ENCODE measurements at places on chromosomes 11 and 22. TPM values are rescaled to one million over a fixed set of nuclear protein-coding genes. Genes with fewer than 3 reads are reported as not detected.

GRCh38 chr11:77771135-77771534 is 49.4 kb downstream of the RSF1 start:
- no peak for DNase-seq
- H3K27ac ChIP-seq, result no peak overlapping the region

DNA sequence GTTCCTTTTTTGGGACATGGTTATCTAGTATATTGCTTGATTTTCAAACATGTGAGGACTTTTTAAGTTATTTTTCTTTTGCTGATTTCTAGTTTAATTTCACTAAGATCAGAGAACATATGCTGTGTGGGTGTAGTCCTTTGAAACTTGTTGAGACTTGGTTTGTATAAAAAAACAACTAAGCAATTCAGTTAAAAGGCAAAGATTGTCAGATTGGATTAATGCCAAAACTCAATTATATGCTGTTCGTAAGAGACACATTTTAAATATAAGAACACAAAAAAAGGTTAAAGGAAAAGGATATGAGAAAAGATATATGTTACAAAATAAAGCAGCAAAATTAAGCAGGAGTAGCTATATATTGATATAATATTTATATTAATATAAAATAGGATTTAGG is 17.8 kb upstream of the RRM1 start:
- no peaks in the 10 kb centered on the region for H3K36me3 ChIP-seq
- DNase-seq, result no peak
- H3K27me3 ChIP-seq, result no peaks in the 10 kb centered on the region
- H3K4me3 ChIP-seq, result no peak overlapping the region

Gene PTPN5
- 0.49 TPM for total RNA-seq

Gene NCF4
- 37.6 TPM for total RNA-seq

Data from vagina (tissue), 2 donors.